ENCODE measurements at places on chromosomes 3 and 15. TPM values are rescaled to one million over a fixed set of nuclear protein-coding genes. Genes with fewer than 3 reads are reported as not detected.
A peak's percentile ranks its signal among the peaks of the same experiment; 100 is the strongest.

Gene USP4
- total RNA-seq: 84.4 TPM

Gene PLSCR2
- total RNA-seq: not detected

DNA sequence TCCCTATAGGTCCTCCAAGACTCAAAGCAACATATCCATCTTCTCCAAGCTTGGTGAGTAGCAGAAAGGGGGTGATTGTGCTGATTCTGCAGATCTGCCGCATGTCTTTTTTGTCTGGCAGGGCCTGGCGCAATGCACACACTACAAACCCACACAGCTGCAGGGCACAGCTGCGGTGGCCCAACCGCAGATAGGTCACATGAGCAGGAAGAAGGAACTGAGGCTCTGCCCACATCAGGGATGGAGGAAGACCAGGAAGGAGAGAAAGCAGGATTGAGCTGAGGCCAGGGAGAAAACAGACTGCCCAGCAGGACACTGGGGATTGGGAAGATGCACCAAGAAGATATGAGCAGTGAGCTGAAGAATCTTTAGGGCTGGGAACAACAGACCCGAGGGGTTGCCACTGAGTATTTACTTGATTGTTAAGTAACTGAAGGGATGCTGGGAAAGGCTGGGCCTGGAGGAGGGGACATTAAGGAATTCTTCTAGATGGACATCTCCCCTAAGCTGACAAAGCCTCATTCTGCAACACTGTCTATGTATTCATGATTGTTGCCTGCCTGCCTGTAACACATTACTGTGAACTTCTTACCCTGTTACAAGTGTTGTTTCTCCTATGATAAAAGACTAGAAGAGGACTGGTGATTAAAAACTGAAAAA is 126.7 kb downstream of the MYLK start:
- H3K4me1 ChIP-seq: peaks cover 8% of the 10 kb centered on the region
- peaks cover 15% of the 10 kb centered on the region for H3K27me3 ChIP-seq
- no peaks in the 10 kb centered on the region for H3K36me3 ChIP-seq
- no peak for DNase-seq
- no peak overlapping the region for H3K27ac ChIP-seq
- no peak overlapping the region for H3K4me3 ChIP-seq

DNA sequence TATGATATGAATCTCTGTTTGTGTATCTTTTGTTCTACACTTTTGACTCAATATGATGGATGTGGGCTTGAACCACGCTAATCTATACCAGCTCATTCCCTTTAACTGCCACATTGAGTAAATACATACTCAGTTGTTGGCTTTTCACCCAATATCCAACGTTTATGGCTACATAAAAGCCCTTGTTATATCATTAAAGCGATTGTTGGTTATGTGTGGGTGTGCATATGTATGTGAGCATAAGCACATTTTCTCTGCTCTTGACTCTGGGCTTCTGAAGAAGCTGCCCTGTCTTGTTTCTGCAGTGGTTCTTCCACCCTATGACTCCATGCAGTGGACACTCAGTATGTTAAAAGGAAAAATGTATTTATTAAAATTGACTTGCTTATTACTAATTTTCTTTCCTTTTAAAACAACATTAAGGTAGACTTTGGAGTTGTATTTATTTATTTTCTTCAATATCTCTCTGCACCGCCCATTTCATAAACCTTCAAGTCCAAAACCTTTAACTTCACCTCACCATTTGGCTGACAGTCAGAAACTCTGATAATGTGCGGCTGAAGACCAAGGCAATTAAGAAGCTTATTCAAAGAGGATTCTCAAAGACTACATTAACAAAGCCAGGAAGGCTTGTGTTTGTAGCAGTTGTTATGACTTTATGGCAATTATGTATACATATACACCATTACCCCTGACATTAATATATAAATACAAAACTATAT is 156.1 kb downstream of the THRB start:
- no peak overlapping the region for H3K4me3 ChIP-seq
- H3K36me3 ChIP-seq: no peaks in the 10 kb centered on the region
- no peaks in the 10 kb centered on the region for H3K27me3 ChIP-seq
- no peak for DNase-seq
- no peaks in the 10 kb centered on the region for H3K4me1 ChIP-seq

DNA sequence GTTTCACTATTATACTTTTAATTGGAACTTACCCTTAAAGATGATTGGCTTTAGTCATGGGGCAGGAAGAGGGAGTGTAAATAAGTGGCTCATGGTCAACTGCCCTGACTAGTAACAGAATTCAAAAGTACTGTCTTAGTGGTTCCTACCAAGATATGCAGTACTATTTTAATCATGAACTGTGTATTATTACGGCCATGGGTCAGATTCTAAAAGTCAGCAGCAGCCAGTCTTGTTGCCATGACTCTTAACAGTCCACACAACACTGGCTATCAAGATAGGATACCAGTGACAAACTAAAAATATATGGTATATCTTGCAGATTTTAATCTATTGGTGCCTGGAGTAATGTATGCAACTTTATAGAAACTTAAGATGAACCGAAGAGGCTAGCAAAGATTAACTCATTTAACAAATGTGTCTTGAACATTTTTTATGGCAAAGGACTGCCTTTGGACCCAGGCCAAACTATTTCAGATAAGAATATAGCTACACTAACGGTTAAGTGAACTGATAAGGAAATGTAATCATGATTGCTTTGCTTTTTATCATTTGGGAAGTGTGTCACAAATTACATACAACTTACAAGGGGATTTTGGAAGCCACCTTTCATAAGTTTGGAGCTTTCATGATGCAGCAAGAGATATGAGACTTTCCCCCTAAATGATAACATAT is 163.7 kb downstream of the TCF12 start:
- peaks cover 15% of the 10 kb centered on the region for H3K4me1 ChIP-seq
- H3K36me3 ChIP-seq: no peaks in the 10 kb centered on the region
- no peaks in the 10 kb centered on the region for H3K27me3 ChIP-seq
- no peak overlapping the region for H3K27ac ChIP-seq
- no peak overlapping the region for H3K4me3 ChIP-seq
- DNase-seq: no peak

- no peaks in the 10 kb centered on the region for H3K4me1 ChIP-seq
- H3K36me3 ChIP-seq: no peaks in the 10 kb centered on the region
- no peak overlapping the region for H3K4me3 ChIP-seq
- no peak overlapping the region for H3K27ac ChIP-seq
- H3K27me3 ChIP-seq: no peaks in the 10 kb centered on the region
Observed at GRCh38 chr15:36818260-36818659, 238.8 kb downstream of the CDIN1 start.

DNA sequence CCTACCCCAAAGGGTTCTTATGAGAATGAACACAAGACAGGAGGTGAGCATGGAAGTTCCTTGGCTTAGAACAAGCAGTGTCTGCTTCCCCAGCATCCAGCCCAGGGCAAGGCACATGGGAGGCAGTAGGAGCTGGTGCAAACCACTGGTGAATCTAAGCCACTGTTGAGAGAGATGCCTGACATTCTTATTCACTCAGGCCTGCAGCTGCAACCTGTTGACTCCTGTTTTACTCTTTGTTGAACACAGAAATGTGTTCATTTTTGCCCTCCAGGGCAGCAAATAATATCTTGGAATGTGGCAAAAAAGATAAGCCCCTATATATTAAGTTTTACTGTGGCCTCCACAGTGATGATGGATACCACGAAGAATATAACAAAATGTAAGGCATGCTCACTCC is 8.9 kb upstream of the PAK6 start:
- H3K27ac ChIP-seq: no peak overlapping the region
- H3K27me3 ChIP-seq: no peaks in the 10 kb centered on the region
- H3K36me3 ChIP-seq: peaks cover 3% of the 10 kb centered on the region
- no peak for DNase-seq
- H3K4me1 ChIP-seq: peaks cover 17% of the 10 kb centered on the region

GRCh38 chr3:194095464-194095863 is 40.5 kb upstream of the HES1 start:
- H3K36me3 ChIP-seq: peaks cover 4% of the 10 kb centered on the region
- no peak for DNase-seq
- peak overlapping the region; percentile 15 for H3K27ac ChIP-seq
- H3K27me3 ChIP-seq: peaks cover 3% of the 10 kb centered on the region
- H3K4me3 ChIP-seq: no peak overlapping the region

GRCh38 chr3:126925411-126926171 is 57.3 kb upstream of the PLXNA1 start:
- H3K4me1 ChIP-seq: peaks cover 25% of the 10 kb centered on the region
- H3K36me3 ChIP-seq: no peaks in the 10 kb centered on the region
- no peak overlapping the region for H3K27ac ChIP-seq

- H3K27ac ChIP-seq: no peak overlapping the region
- H3K4me3 ChIP-seq: no peak overlapping the region
- DNase-seq: no peak
- H3K27me3 ChIP-seq: peaks cover 29% of the 10 kb centered on the region
- H3K4me1 ChIP-seq: no peaks in the 10 kb centered on the region
Observed at GRCh38 chr3:124558991-124559845, 171.0 kb upstream of the UMPS start.

DNA sequence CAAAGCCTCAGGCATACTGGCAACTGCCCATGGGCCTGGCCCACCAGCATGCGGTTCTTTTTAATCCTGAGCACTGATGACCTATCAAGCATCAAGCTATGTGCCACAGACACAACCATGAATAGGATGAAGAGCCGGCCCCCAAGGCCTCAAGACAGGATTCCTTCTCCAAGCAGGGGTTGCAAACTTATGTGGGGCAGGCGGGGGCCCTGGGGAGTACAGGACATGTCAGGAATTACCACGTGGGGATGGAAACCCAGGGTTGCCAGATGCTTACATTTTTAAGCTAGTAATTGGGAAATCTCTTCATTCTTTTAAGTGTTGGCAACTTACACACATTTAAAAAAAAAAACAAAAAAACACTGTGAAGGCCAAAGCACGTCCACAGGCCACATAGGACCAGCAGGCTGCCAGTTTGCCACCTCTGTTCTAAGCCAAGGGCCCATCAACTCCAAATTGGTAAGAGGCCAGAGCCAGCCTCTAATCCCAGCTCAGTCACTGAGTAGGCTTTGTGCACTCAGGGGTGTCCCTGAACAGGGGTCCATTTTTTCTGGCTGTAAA is 32.8 kb downstream of the BDH1 start:
- H3K4me3 ChIP-seq: no peak overlapping the region
- no peak for DNase-seq
- no peak overlapping the region for H3K27ac ChIP-seq
- no peaks in the 10 kb centered on the region for H3K27me3 ChIP-seq
- H3K36me3 ChIP-seq: peaks cover 19% of the 10 kb centered on the region

GRCh38 chr3:134155446-134155845 is 95.2 kb downstream of the RYK start:
- no peak overlapping the region for H3K4me3 ChIP-seq
- DNase-seq: no peak
- H3K27me3 ChIP-seq: no peaks in the 10 kb centered on the region
- H3K36me3 ChIP-seq: no peaks in the 10 kb centered on the region
- H3K27ac ChIP-seq: no peak overlapping the region

Measured in activated T-helper 1 cell treated with anti-CD3 and anti-CD28 coated beads, Interleukin-12 subunit alpha, Interleukin-12 subunit beta, Interleukin-2, Interleukin-4 antibody, amounts not matched to agents 30 ng/mL and 10 ng/mL and 1 ng/mL, durations not matched to agents 14 hours and 24 hours and 36 hours (primary cell).